ENCODE measurements at places on chromosomes 3 and 15.

GRCh38 chr3:77102951-77103769 lies 63.3 kb downstream of the ROBO2 start:
- no peak for DNase-seq

DNA sequence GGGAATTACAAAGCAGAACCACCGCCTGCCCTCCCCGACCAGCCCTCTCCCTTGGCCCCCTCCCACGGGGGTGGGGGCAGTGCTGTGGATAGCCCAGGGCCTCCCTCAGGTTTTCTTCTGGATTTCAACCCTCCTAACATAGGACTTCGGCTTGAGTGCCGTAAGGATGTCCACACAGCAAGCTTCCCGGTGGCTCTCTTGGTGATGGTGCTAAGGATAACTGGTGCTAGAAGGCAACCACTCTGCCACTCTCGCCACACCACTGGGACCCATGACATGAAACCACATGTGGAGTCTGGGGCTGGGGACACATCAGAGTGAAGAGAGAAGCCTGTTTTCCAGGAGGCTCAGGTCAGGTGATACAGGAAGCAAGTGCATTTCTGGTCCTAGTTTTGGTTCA lies 35.4 kb downstream of the SCN5A start:
- no peak for DNase-seq

DNA sequence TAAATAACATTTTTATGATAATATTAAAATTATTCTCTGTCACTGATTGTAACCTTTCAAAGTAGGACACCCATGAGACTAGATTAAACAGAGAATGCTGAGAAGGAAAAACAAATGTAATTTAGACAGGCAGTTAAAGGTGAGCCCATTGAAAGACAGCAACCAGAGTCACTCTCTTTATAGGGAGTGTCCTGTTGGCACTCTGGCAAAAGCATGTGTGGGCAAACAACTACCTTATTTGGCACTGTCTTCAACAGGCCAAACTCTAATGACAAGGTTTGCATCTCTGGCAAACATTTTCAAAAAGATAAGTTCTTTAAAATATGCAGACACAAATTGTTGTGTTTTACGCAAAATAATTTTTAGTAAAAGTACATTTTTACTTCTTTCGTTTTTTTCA lies 29.8 kb downstream of the NFKBIZ start:
- DNase-seq: no peak

GRCh38 chr3:87627316-87627715 lies 350.9 kb upstream of the POU1F1 start:
- no peak for DNase-seq

DNA sequence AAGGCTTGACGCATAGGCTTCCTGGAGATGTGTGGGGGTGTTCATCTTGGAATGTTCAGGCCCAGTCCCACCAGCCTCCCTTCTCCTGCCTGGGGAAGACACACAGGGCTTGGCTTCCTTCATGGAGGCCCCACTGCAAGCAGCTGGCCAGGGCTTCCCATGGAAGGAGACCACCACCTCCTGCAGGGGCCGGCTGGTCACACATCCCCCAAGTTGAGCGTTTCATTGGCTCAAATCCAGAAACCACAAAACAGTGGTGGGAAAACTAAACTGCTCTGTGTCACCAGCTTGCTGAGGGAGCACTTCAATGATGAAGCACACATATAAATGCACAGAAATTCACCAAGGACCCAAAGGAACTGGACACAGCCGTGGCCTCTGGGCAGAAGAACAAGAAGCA lies 8.3 kb downstream of the IQSEC1 start:
- no peak for DNase-seq

DNA sequence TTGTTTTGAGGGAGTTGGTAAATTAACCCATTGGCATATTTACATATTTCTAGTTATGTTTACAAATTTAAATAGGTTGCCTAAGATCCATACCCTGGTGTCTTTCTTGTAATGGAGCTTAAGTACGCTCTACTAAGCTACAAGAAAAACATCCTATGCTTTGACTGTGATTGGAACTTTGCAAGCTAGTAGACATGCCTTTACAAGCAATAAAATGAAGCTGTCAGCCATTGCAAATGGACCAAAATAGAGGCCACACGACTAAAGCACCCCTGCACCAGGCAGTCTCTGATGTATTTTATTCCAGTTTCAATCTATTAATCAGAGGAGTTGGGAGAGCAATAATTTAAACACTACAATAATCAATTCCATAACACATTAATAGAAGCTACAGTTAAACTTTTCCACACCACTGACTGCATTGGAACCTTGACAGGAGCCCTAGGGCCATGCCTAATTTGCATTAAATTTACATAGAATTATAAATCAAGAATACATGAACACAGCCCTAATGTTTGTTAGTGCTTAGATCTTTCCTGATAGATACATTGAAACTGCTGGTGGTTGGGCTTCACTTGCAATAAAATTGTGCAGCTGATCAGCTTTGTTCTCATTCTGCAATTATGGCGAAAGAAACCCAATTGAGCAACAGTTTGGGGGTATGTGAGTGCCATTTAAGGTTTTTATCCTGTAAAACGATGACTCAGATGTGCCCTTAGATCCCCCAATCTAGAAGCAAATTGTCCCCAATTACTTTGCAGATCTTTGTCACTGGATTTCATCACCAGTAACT lies 360.1 kb downstream of the LSAMP start:
- DNase-seq: no peak

DNA sequence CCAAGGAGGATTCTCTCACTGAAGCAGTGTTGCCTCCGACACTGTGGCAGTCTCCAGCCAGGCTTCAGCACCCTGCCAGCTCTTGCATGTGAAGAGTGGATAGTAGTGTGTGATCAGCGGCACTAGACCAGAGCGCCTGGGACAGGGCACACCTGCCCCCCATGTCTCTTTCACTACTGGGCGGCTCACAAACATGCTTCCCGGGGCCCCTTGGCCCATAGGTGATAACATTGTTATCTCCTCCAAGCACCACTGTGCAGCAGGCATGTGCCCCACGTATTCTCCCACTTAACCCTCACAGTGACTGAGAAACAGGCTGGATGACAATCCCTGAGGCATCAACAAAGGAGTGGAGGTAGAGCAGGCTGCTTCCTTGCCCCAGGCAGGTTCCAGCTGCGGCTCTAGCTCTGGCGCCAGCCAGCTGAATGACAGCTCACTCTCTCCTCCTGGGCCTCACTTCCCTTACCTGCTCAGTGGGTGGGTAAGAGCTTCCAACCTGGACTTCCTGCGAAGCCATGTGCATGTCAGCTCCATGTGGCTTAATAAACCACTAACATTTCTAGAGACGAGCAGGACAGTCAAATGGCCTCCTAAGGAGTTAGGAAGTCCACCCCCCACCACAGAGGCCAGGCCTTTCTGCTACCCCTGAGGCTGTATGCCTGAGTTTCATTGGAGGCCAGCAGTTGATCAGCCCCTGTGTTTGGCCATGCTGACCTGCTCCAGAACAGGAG lies 37.8 kb downstream of the KLF13 start:
- no peak for DNase-seq

DNA sequence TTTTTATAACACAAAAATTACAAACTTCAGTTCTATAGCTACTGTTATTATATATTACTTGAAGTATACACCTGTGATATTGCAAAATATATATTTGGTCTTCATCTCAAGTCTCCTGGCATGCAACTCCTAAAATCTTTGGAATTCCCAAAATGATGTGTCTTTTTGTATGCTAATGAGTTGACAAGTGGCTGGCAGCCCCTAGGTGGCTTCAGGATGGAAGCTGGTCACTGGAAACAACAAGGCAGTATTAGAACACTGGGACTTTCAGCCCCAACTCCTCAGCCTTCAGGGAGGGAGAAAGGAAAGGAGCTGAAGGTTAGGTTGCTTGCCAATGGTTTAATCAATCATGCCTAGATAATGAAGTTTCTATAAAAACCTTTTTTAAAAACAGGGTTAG lies 112.0 kb downstream of the SCAPER start:
- no peak for DNase-seq

DNA sequence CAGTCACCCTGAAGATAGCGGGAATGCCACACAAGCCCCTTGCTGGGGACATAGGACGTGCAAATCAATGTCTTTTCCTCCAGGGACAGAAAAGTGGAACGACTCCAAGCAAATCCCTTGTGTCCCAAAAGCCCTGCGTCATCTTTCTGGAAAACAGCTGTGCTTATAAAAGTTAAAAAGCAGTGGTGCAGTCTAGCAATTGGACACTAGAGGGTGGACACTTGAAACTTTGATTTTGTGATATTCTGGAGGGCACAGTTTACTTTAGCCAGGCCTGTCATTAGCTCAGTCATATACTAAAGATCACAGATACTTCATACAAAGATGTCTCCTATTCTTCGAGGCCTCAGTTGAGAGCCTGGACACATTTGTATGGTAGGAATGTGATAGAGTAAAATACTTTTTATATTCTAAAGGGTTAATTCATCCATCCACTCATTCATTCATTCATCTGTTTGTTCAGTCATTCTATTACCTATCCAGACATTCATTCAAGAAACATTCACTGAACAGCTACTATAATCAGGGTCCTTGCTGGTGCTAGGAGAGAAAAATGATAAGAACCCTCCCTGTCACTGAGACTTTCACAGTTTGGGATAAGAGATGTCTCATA lies 63.8 kb upstream of the ANKRD34C start:
- no peak for DNase-seq

- no peak for DNase-seq
Measured at GRCh38 chr3:66567077-66567476, 66.3 kb upstream of the LRIG1 start.

DNA sequence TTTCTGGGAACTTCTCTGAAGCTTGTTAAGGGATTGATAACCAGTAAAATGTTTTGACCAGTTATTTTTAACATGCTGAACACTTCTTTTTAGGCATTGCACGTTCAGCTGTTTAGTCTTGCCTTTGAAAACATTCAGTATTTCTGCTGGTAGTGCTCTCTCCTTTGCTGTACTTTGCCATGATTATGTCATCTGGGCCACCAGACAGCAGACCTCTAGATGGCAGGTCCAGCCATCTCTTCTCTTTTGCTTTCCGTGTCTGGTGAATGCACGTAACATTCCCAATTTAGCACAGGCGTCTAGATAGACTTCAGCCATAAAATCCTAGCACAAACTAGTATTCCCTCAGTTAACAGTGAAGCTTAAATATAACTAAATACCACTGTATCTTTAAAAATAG lies 57.8 kb downstream of the RAB7A start:
- DNase-seq: no peak

- no peak for DNase-seq
Measured at GRCh38 chr3:143896486-143896885, 48.2 kb upstream of the SLC9A9 start.

DNA sequence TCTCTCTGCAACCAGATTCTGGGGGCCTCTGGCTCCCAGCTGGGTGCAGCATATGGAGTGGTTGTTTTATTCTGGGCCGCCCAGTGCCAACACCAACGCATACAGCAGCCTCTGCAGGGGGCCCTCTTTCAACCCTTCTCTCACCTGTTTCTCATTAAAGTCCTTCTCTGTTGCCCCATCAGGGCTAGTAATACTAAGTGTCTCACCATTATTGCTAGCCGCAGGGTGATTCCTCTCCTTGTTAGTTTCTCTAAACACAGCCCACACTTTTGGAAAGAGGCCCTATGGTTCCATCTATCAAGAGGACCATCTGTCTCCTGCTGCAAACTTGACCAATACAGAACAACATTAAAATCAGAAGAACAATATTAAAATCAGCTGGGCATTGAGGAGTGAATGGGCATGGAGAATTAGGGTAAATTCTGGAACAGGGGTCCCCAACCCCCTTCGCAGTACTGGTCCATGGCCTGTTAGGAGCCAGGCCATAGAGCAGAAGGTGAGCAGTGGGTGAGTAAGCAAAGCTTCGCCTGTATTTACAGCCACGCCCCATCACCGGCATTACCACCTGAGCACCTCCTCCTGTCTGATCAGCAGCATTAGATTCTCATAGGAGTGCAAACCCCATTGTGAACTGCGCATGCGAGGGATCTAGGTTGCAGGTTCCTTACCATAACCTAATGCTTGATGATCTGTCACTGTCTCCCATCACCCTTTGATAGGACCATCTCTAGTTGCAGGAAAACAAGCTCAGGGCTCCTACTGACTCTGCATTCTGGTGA lies 36.5 kb downstream of the ALS2CL start:
- DNase-seq: no peak

DNA sequence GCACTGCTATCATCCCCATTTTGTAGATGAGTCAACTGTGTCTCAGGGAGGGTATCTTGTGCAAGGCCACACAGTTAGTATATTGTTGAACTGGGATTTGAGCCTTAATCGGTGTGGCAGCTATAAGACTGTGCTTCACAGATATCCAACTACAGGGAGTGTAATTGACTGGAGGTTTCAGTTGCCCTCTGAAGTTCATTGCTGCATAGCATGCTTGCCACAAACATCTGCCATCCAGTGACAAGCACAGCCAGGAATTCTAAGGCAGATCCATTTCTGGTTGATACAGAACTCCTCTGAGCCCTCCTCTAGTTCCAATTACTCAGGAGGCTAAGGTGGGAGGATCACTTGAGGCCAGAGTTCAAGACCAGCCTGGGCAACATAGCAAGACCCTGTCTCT lies 16.4 kb downstream of the FSD2 start:
- no peak for DNase-seq

DNA sequence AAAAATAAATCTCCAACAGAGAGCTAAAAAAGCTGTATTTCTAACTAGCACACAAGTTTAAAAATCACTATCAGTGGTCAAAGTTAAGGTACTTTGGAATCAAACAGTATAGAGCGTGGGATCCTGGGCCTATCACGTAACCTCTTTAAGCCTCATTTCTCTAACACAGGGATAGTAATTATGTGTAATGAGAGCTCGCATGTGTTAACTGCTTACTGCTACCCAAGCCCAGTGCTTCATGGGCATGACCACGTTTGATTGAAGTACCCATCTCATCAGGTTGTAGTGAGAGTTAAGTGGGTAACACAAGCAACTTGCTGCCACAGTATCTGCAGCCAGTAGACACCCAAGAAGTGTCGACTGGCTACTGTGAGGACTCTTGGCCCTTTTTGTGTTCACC lies 28.2 kb upstream of the NOX5 start:
- DNase-seq: no peak

- no peak for DNase-seq
Measured at GRCh38 chr15:71391421-71392088, 276.3 kb downstream of the THSD4 start.

GRCh38 chr3:152258448-152259393 lies 10.0 kb upstream of the MBNL1 start:
- no peak for DNase-seq

DNA sequence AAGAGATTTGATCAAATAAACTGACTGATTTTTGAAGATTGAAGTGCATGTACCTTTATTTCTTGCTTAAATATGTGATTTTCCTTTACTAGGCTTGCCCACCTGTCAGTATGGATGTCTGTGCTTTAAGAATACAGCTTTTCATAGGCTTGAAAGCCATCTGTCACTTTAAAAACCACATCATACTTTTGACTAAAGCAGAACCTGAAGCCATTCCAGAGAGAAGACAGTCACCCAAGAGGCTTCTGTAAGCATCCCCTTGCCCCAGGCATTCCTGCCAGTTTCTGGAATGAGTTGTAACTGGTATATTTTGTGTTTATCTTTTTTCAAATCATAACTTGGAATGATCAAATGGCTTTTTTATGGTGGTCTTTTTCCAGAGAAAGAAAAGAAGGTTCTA lies 24.0 kb downstream of the HPS3 start:
- no peak for DNase-seq

All from naive thymus-derived CD8-positive, alpha-beta T cell (primary cell).